Activated naive CD8-positive, alpha-beta T cell treated with anti-CD3 and anti-CD28 coated beads for 36 hours (primary cell): ENCODE measurements at places on chromosomes 13 and 19. TPM values are rescaled to one million over a fixed set of nuclear protein-coding genes. Genes with fewer than 3 reads are reported as not detected.

- peak; percentile 79 for DNase-seq
Measured at GRCh38 chr19:50556282-50557008, 11.8 kb downstream of the LRRC4B start.

- no peak for DNase-seq
Measured at GRCh38 chr19:34273121-34273520, 18.8 kb downstream of the GARRE1 start.

- no peak for DNase-seq
Measured at GRCh38 chr19:7895565-7895964, 7.3 kb downstream of the LRRC8E start.

DNA sequence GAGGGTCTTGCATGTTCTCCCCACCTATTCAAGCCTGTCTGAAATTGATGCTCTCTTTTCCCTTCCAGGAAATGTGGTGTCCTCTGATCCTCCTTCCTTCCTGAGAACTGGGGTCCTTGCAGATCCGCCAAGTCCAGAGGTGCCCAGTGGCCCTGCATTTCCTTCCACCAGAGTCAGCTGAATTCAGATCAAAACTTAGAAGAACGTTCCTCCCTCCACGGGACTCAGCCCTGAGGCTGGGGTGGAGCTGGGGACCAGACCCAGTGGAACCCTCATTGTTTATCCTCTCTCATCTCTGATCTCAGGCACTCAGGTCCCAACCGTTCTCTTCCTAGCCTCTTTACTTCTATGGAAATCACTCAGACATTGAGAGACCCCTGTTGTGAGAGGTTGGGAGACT is 477.3 kb downstream of the TSHZ3 start:
- no peak for DNase-seq

OVOL3 gene
- not detected for total RNA-seq

GRCh38 chr19:53518121-53518520 is 19.8 kb upstream of the ZNF331 start:
- no peak for DNase-seq

- DNase-seq = no peak
Measured at GRCh38 chr19:58054901-58055874, 3.9 kb upstream of the ZNF135 start.

DNA sequence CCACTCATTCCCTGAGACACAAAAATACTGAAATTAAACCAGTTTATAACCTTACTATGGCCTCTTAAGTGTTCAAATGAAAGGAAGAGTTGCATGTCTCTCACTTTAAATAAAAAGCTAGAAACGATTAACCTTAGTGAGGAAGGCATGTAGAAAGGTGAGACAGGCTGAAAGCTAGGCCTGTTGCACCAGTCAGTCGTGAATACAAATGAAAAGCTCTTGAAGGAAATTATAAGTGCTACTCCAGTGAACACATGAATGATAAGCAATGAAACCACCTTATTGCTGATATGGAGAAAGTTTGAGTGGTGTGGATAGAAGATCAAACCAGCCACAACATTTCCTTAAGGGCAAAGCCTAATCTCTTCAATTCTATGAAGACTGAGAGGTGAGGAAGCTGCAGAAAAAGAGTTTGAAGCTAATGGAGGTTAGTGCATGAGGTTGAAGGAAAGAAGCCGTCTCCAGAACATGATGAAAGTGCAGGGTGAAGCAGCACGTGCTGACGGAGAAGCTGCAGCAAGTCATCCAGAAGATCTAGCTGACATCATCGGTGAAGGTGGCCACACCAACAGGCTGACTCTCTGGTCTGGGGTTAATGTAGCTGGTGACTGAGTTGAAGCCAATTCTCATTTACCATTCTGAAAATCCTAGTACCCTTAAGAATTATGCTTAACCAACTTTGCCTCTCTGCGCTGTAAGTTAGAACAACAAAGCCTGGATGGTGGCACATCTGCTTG is 94.5 kb upstream of the TEX29 start:
- no peak for DNase-seq

NRTN gene
- 0.21 TPM for total RNA-seq
